ENCODE measurements at places on chromosomes 6 and 20.

DNA sequence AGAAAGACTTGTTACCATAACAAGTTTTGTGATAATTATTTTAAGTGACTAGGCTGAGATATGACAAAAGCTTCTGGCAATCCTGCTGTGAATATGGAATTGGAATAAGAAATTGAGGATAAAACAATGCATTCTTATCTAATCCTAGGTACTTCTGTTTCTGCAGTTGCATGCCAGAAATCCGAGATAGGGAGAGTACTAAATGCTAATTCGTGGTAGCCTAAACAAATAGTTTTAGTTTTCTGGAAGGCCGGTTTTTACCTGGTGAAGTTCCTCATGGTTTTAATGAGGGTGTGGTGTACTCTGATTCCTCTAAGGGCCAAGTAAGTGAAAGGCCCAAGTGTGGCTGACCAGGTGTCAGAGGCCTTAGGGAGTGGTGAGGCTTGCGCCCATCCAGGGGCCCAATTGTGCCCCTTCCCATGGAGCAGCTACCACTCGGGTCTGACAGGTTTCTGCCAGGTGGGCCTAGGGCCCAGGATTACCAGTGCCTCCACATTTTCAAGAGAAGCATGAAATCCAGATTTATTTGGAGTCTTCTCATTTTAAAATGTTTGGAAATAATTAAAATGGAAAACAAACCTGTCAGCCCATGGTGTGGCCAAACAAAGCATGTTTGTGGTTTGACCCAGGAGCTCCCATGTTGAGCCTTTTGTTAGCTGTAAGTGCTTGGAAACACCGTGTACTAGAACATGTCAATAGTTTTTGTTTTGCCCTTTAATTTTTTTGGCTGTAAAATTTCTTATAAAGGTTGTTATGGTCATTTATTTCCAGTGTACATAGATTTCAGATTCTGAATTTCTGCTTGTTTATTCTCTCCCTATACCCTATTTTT, 6.6 kb downstream of the PLCB4 start:
- peak; percentile 63 for DNase-seq

DNA sequence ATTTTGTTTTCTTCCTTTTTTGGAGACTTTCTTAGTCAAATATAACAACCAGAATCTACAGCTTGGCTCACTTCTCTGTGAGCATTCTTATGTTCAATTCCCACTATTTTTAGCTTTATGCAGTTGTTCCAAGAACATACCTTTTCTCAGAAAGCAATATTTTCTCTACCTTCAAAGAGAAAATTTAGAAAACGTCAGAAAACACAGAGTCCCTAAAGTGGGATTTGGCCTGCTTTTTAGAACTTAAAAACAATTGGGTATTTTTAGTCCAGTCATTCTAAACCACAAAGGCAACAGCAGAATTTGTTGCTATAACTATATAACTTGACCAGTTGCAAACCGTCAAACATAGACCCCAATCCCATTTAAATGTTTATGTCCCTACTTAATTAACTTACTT, 133.1 kb downstream of the MOXD1 start:
- DNase-seq, result no peak

DNA sequence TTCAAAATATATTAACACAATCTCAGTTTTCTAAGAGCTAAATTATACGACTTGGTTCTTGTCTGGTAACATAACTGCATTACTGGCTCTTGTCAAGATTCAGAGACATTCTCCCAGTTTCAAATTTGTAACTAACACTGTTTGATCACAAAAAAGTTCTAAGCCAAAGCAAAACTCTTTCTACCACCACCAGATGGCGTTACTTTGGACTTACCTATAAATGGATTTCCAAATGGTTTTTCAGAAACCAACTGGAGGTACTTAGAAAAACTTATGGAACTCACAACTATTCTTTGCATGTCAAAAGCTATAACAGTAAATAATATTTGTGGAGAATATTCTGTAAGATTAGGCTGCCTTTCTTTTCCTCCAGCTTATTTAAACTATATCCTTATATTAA, 34.2 kb upstream of the GFRAL start:
- DNase-seq, result peak; percentile 4

GRCh38 chr6:46016063-46016608, 476 bp upstream of the CLIC5 start:
- no peak for DNase-seq

GRCh38 chr20:20229595-20229994, 138.3 kb upstream of the INSM1 start:
- DNase-seq, result peak; percentile 30

DNA sequence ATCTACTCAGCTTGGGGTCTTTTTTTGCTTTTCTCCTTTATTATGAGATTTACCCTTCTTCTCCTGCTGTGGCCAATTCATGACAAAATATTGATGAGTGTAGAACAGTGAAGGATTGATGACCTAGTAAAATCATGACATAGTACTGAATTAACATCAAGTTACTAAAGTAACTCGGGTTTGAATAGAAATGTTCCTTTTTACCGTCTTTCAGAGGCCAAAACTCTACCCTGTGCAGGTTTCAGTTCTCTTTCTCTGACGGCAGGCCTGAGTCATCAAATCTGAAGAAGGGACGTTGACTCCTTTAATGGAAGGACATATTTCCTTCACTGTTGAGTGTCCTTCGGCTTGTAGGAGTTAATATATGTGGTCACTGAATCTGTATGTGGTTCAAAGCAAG, 80.7 kb downstream of the RREB1 start:
- DNase-seq, result no peak

- no peak for DNase-seq
Measured at GRCh38 chr20:61253640-61254511, 1.8 kb downstream of the CDH4 start.

DNA sequence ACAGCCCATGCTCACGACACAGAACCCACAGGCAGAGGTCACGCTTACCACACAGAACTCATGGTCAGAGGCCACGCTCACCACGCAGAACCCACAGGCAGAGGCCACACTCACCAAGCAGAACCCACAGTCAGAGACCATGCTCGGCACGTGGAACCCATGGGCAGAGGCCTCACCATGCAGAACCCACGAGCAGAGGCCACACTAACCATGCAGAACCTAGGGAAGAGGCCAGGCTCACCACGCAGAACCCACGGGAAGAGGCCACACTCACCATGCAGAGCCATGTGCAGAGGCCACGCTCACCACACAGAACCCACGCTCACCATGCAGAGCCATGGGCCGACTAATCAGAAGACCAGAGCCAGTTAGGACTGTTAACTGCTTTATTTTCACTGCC, 203.2 kb upstream of the THBS2 start:
- DNase-seq, result no peak

DNA sequence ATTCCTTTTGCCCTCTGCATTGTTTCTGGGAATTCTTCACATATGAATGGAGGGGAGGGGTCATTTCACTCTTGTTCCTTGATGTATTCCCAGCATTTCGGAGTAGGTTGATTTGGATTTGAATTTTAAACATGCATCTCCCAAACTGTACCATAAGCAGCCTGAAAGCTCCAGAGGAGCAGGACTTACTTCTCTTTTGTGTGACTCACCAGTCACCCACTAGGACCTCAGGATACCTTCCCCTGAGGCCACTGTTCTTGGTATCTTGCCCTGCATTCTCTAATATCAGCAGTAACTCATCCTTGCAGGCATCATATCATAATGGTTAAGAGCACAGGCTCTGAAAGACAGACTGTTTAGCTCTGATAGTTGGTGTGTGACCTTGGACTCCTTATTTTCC, 703 bp downstream of the MRPL2 start:
- DNase-seq, result no peak

DNA sequence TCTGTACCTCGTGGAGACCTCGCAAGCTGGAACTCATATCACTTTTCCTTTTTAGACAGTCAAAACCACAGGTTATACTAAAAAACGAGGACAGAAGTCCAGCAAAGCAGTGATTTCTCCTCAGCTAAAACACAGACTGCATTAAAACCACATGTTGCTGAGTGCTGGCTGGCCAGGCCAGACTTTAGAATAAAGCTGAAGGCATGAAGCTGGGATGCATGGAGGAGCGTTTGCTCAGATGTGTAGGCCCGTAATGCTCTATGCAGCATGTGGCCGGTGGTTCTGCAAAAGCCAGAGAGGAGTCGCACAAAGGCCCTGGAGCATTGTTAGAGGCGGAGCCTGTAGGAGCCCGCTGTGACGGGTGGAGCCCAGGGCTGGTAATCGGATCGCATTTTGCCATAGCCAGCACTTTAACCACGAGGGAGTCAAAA, 83.6 kb downstream of the SMOC2 start:
- no peak for DNase-seq

DNA sequence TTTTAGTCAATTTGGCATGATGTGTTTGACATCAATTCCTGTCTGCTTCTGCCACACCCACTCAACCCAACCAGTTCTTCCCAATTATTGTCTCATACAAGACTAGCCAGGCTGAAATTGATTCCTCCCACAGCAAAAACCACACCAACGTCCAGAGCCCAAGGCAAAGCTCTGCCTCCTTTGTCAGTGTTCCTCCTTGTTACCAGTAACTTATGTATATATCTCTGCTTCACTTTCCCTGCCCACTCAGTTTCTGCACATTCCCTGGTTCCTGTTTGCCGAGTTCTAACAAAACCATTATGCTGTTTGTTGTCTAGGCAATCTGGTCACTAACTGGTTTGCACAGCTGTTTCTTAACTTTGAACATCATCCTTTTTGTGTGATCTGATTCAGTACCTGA, 547.9 kb upstream of the PTCHD4 start:
- DNase-seq, result no peak

DNA sequence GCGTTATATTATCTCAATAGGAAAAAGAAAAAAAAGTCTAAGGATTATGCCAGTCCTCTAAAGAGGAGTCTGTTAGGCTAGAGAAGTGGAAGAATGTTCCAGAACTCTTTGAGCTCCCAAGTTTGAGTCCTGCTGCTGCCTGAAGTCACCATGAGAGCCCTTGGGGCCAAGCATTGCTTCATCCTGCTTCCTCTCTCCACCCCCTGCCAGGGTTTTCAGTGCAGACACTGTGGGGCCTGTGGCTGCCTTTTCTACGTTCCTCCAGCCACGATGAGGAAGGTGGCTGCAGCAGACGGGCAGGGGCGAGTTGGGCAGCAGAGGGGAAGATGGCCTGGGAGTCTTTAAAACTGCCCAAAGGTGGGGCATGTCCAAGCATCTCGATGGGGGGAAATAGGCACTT, 214.4 kb upstream of the KCNG1 start:
- no peak for DNase-seq

DNA sequence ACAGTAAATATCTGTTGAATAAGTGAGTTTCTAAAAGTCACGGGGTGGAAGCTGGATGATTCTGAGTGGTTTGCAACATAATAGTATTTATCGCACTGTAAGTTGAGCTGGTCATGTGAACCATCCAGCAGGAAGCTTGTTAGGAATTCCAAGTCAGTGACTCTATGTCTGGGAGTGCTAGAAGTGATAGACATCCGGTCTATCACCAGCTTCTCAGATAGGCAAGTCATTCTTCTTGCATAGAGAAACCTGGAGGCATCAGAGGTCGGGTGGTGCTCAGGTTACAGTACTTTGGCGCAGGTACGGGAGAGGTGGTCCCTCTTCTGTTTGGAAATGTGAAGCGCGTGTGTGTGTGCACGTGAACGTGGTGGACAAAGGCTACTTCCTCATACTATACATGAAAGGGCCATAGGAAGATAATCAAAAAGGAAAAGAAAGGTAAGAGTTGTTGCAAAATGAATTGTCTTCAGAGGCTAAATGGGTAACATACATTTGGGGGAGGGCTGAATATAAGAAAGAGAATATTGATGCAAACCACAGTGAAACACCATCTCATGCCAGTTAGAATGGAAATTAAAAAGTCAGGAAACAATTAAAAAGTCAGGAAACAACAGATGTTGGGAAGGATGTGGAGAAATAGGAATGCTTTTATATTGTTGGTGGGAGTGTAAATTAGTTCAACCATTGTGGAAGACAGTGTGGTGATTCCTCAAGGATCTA, 299.3 kb upstream of the ZFP64 start:
- DNase-seq, result peak; percentile 36

- DNase-seq, result peak; percentile 33
Measured at GRCh38 chr20:38050686-38051085, 17.1 kb downstream of the RPRD1B start.

DNA sequence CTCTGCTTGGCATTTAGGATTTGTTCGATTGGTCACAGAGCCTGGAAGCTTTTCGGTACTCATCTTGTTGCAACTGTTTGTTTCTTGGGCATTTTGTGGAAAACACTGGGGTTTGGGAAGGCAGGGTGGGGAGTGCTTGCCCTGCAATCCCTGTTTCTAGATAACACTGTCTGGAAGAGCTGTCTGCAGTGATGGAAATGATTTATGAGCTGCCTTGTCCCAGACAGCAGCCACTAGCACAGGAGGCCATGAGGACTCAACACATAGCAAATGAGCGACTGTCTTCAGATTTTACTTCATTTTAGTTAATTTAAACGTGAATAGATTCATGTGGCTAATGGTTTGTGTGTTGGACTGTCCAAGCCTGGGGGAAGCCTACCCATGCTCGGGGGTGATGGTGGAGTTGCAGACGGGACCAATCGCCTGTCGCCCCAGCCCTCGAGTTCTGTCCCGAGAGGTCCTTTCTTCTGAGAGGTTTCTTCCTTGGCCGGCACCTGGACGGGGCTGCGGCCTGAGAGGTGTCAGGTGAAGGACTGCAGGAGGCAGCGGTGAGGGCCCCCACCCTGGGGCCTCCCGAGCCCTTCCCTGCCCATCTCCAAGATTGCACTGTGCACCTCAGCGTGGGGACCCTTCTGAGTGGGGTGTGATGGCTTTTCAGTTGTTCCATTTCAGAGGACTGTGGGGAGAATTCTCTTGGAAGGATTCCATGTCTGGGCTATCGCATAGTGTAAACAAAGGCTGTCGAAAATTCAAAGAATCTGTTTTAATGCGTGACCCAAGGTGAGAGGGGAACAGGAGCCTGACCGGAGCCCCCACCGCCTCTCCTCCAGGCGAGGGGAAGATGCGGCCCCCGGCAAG, 55.4 kb downstream of the SMOC2 start:
- DNase-seq, result no peak

GRCh38 chr6:120876931-120877330, 457.3 kb downstream of the TBC1D32 start:
- no peak for DNase-seq

- DNase-seq, result no peak
Measured at GRCh38 chr20:63002511-63002910, 4.3 kb downstream of the BHLHE23 start.

DNA sequence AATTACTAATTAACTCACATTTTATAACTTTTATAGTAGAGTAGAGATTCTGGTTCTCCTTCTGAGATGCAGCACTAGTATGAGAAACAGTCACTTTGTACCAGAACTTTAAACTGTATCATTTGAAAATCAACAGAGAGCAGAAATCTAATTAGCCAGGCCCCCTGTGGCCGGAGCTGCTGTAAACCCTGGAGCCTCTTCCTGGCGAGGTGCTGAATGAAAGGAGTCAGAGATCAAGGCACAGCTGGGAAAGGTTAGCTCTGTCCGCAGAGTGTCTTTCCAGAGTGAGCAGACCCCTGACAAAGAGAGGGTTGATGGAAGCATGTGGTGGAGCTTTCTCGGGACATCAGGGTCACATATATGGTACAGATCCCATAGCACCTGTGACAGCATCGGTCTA, 703.8 kb downstream of the RFPL4B start:
- DNase-seq, result no peak

DNA sequence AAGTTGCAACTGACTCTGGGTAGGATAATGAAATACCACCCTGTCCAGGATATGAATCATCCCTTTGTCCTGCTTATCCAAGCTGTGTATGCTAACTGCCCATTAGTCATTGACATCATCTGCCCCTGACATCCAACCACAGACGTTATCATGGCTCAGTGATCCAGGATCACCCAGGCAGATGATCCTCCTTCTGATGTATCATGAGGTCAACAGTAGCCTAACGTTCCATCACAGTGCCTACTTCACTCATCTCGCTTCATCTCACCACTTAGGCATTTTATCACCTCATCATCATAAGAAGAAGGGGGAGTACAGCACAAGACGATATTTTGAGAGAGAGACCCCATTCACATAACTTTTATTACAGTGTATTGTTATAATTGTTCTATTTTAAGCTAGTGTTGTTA, 13.4 kb upstream of the BTN3A2 start:
- DNase-seq, result peak; percentile 99

Data from renal cortical epithelial cell (primary cell).